ENCODE measurements at places on chromosomes 13 and 19. TPM values are rescaled to one million over a fixed set of nuclear protein-coding genes. Genes with fewer than 3 reads are reported as not detected.

DNA sequence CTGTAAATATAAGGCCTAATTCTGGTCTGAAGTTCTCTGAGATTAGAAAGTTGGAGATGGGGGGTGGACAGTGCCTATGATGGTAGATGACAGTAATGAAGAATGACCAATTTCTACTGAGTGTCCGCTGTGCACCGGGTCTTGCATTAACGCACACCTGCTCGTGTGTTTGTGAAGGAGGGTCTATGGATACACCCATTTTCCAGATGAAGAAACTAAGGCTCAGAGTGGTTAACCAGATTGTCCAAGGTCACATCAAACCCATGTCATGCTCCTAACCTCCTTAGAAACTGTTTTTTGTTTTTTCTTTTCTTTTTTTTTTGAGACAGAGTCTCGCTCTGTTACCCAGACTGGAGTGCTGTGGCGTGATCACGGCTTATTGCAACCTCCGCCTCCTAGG lies 13.7 kb downstream of the AXL start:
- H3K36me3 ChIP-seq = peaks cover 41% of the 10 kb centered on the region
- no peaks in the 10 kb centered on the region for H3K4me1 ChIP-seq
- no peak for DNase-seq

DNA sequence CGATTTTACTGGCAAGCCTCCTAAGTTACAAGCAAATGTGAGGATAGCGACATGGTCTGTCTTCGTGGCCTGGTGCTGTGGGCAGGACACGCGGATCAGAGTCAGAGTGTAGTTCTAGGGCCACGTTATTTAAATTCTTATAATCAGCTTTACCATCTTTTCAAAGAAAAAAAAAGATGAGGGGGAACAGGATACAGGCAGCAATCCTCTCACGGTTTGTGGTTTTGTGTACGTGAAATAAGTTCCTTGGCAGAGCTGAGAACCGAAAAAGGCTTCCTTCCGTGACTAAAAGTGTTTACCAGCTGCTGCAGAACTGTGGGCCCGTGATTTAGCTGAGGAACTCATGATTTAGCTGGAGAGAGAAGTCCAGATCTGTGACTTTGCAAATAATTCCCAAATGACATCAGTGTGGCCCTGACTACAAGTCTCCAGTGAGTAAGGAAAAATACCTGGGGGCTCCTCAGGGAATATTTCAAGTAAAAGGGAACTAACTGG lies 27.2 kb downstream of the RCBTB2 start:
- no peak for DNase-seq
- peak overlapping the region; percentile 75 for H3K27ac ChIP-seq
- no peaks in the 10 kb centered on the region for H3K36me3 ChIP-seq
- H3K27me3 ChIP-seq = no peaks in the 10 kb centered on the region
- H3K4me3 ChIP-seq = peak overlapping the region; percentile 9

GRCh38 chr19:32651729-32652140 lies 23.2 kb downstream of the ANKRD27 start:
- H3K27me3 ChIP-seq = no peaks in the 10 kb centered on the region
- no peak for DNase-seq
- peak overlapping the region; percentile 66 for H3K27ac ChIP-seq
- H3K36me3 ChIP-seq = peaks cover 45% of the 10 kb centered on the region
- H3K4me3 ChIP-seq = no peak overlapping the region

- no peak overlapping the region for H3K27ac ChIP-seq
- H3K4me3 ChIP-seq = no peak overlapping the region
- H3K4me1 ChIP-seq = no peaks in the 10 kb centered on the region
- H3K27me3 ChIP-seq = no peaks in the 10 kb centered on the region
- no peak for DNase-seq
These were observed 34.0 kb downstream of the DPF1 start for GRCh38 chr19:38190061-38190460.

DNA sequence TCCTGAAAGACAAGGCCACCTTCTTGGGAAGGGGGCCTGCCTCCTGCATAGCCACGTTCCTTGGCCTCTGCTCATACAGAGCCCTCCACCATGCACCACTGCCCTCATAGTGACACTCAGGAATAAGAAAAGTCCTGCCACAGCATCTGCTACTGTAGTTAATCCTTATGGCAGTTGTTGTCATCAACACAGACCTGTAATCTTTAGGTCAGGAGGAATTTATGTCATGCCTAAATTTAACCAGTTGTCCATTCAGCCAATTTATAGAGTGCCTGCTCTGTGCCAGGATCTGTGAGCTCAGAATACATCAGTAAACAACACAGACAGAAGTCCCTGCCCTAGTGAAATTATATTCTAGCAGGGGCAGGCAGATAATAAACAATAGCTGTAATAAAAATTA lies 44.4 kb downstream of the FAM124A start:
- H3K27me3 ChIP-seq = no peaks in the 10 kb centered on the region
- H3K4me1 ChIP-seq = no peaks in the 10 kb centered on the region
- no peak overlapping the region for H3K4me3 ChIP-seq

DNA sequence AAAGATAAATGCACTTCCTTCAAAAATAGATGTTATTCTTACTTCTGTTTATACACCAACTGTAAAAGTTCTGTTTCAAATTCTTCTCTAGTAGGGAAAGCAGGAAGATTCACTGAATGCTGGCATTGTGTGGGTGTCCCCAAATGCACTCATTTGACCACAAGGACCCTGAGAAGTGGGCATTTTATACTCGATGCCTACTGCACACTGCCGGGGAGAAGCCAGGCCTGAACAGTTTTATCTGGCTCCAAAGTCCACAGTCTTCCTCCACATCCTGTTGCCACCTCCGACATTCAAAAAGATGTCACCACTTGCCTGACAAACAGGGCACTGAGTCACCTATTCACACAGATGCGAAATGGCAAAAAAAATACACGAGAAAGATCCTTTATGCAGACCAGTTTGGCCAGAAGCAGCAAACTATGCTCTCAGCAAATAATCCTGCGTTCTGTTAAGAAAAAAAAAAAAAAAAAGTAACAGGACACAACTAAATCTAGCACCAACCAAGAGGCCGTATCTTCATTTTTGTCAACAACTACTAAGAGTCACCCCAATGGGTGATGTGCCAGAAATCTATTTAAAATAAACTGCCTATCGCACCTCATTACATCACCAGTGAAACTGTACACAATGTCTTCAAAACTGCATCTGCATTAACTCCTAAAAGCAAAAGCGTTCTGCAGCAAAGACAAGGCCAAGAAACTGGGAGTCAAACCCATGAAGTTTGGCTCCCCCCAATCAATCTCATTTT lies 6.2 kb downstream of the ZC3H4 start:
- no peaks in the 10 kb centered on the region for H3K27me3 ChIP-seq
- DNase-seq = no peak
- H3K4me3 ChIP-seq = no peak overlapping the region
- H3K36me3 ChIP-seq = no peaks in the 10 kb centered on the region
- H3K4me1 ChIP-seq = no peaks in the 10 kb centered on the region
- peak overlapping the region; percentile 100 for H3K27ac ChIP-seq

DNA sequence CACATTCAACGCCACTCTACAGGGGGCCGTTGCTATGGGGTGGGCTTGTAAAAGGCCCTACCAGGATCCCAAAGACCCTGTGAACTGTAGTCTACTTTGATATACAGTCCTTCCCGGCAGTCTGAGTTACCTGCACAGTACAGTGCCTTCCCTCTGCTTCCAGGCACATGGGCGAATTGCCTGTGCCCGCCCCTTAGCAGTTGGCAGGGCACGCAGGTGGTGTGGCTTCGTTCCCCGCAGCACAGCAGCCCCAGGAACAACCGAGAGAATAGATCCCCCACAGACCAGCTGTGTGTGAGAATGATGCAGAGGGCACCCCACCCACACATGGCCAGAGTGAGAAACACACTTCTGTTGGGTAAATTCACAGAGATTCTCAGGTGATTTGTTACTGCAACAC lies 60.6 kb downstream of the MRPL57 start:
- H3K27ac ChIP-seq = no peak overlapping the region
- H3K36me3 ChIP-seq = no peaks in the 10 kb centered on the region
- no peak for DNase-seq
- H3K4me1 ChIP-seq = no peaks in the 10 kb centered on the region

GRCh38 chr19:16571822-16572331 lies 338 bp downstream of the SLC35E1 start:
- no peaks in the 10 kb centered on the region for H3K27me3 ChIP-seq
- no peaks in the 10 kb centered on the region for H3K4me1 ChIP-seq
- peaks cover 23% of the 10 kb centered on the region for H3K36me3 ChIP-seq
- no peak for DNase-seq
- H3K27ac ChIP-seq = peak overlapping the region; percentile 71

PGLYRP1 gene
- not detected for total RNA-seq

DNA sequence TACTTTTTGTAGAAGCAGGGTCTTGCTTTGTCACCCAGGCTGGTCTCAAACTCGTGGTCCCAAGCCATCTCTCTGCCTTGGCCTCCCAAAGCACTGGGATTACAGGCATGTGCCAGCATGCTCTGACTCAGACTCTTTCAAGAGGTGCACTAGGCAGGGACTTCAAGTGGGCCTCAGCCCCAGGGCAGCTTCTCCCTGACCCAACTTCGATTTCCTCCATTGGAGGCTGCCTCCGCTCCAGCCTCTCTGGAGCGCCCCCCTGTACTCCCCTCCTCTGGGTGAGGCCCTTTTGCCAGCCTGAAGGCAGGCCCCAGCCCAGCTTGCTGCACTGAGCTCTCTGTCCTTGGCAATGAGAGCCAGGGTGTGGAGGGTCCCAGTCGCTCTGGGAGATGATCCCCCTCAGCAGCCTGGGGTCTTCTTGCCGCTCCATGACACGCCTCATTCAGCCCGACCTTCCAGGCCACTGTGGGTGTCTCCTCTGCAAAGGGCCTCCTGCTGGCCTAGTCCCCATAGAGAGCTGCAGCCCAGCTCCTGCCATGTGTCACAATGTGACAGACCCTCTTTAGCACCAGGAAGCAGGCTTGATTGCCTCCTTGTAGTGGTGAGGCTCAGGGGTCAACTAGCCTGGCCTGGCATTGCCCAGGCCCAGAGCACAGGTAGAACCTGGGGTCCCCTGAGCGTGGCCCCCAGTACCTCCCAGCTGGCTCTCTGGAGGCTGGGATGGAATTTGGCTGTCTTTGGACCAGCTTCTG lies 16.4 kb downstream of the CARM1 start:
- no peak for DNase-seq
- no peaks in the 10 kb centered on the region for H3K27me3 ChIP-seq
- peaks cover 48% of the 10 kb centered on the region for H3K4me1 ChIP-seq
- no peaks in the 10 kb centered on the region for H3K36me3 ChIP-seq
- no peak overlapping the region for H3K4me3 ChIP-seq

DNA sequence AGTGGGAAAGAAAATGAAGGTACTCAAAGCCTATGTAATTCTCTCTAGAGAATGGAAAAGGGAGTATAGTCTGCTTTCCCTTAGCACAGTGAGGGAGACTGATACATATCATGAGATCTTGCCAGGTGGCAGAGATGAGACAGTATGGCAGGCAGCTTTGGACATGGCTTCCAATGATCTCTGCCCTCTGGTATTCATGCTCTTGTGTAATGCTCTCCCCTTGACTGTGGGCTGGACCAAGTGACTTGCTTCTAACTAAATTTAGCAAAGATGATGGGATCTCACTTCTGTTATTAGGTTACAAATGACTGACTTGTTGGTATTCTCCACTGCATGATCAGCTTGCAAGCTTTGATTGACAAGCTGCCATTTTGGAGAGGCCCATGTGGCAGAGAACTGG lies 10.2 kb downstream of the ZNF132 start:
- DNase-seq = no peak
- H3K27ac ChIP-seq = no peak overlapping the region
- peaks cover 31% of the 10 kb centered on the region for H3K36me3 ChIP-seq
- no peak overlapping the region for H3K4me3 ChIP-seq
- no peaks in the 10 kb centered on the region for H3K4me1 ChIP-seq
- no peaks in the 10 kb centered on the region for H3K27me3 ChIP-seq

CGB1 gene
- total RNA-seq = not detected

DNA sequence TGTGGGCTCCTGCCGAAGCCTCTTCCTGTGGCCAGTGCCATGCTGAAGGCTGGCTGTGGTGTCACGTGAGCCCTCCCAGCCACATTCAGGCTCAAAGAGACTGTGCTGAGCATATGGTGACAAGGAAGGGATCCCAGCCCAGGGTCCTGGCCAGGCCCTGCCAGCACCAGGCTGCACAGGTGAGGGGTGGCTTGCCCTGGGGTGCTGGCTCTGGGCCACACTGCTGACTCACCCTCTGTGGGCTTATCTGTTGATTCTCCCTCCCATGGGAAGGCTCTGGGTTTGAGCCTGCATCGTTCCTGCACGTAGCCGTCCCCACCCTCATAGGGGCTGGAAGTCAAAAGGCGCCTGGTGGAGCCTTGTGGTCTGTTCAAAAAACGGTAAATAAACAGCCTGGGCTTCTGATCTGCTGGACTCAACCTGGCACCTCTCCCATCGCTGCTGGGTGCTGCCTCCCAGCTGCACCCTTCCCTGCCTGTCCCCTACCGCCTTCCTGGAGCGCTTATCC lies 31.1 kb downstream of the DNM2 start:
- DNase-seq = no peak
- no peaks in the 10 kb centered on the region for H3K36me3 ChIP-seq
- H3K4me3 ChIP-seq = no peak overlapping the region

DNA sequence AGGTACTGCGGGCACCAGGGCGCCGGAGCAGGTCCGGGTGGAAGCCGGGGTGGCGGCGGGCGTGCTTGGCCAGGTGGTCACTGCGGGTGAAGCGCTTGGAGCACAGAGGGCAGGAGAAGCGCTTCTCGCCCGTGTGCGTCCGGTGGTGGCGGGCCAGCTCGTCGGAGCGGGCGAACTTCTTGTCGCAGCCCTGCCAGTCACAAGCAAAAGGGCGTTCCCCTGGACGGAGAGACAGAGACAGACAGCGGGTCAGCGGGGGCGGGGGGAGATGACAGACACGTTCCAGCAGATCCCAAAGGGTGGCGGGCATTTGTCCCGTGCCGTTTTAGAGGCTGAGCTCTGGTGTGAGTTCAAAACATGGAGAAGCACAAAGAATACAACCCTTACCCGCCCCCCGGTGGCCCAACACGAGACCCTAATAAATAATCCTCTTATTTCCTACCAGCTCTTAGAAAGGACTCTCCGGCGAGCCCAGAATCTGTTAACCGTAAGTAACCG lies 6.3 kb upstream of the REXO1 start:
- no peaks in the 10 kb centered on the region for H3K4me1 ChIP-seq
- H3K4me3 ChIP-seq = peak overlapping the region; percentile 56
- DNase-seq = no peak

GRCh38 chr13:85935868-85936467 lies 136.7 kb upstream of the SLITRK6 start:
- H3K27me3 ChIP-seq = no peaks in the 10 kb centered on the region
- no peaks in the 10 kb centered on the region for H3K36me3 ChIP-seq
- DNase-seq = no peak
- H3K27ac ChIP-seq = no peak overlapping the region
- H3K4me3 ChIP-seq = no peak overlapping the region

DNA sequence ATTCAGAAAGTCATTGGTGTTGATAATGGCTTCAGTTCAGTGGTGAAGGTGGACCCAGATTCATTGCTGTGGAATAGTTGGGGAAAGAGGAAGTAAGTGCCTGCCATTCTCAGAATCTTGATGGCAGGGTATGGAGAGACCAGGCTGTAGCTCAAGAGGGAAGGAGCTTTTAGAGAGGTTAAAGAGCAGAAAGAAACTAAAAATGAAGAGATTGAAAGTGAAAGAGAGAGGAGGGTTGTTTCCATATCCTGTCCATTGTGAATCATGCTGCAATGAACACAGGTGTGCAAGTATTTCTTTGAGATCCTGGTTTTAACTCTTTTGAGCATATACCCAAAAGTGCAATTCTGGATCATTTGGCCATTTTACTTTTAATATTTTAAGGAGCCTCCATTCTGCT lies 12.5 kb downstream of the GJB6 start:
- no peak overlapping the region for H3K27ac ChIP-seq
- no peaks in the 10 kb centered on the region for H3K27me3 ChIP-seq
- H3K36me3 ChIP-seq = no peaks in the 10 kb centered on the region
- H3K4me1 ChIP-seq = no peaks in the 10 kb centered on the region
- no peak for DNase-seq

LRRC8E gene
- 2.1 TPM for total RNA-seq

KIR3DL1 gene
- total RNA-seq = not detected

NLRP11 gene
- not detected for total RNA-seq

ZNF491 gene
- 1.6 TPM for total RNA-seq

All from right atrium auricular region (tissue), 2 donors.